ENCODE measurements at places on chromosomes 16 and 17. TPM values are rescaled to one million over a fixed set of nuclear protein-coding genes. Genes with fewer than 3 reads are reported as not detected.

ZNF597 gene
- 0.91 TPM for total RNA-seq

TP53TG3C gene
- total RNA-seq = 1.1 TPM

ALOX12B gene
- total RNA-seq = 0.19 TPM

SLC13A5 gene
- 0.19 TPM for total RNA-seq

NT5C gene
- 261 TPM for total RNA-seq

IRF8 gene
- 0.27 TPM for total RNA-seq

SRCIN1 gene
- 4.2 TPM for total RNA-seq

CDIP1 gene
- 8.1 TPM for total RNA-seq

GFAP gene
- total RNA-seq = 0.23 TPM

TNFRSF13B gene
- not detected for total RNA-seq

SLC2A4 gene
- not detected for total RNA-seq

SOST gene
- total RNA-seq = not detected

IL4R gene
- total RNA-seq = 10.7 TPM

Measured in A375 (cell line).